ENCODE measurements at places on chromosomes 12 and 14.

DNA sequence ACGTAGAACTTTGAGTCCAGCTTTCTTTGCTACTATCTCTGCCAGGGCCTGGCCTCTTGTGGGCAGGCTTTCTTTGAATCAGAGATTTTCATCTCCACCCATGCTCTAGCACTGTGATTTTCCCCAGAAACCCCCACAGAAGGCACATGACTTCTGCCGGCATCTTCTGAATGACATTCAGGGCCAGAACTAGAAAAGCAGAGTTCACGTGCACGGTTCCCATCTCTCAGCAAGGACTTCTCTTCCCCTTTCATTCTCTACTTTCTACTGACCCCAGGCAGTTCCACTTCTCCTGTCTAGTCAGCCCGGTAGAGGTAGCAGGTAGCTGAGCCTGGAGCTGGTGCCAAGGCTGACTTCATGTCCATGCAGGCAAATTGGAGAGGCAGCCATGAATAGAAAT is 26.9 kb downstream of the BATF start:
- DNase-seq: no peak

- no peak for DNase-seq
Measured at GRCh38 chr12:48750769-48751356, 34.4 kb upstream of the CCNT1 start.

- DNase-seq: peak; percentile 68
Measured at GRCh38 chr14:69767369-69767999, 542 bp downstream of the SRSF5 start.

DNA sequence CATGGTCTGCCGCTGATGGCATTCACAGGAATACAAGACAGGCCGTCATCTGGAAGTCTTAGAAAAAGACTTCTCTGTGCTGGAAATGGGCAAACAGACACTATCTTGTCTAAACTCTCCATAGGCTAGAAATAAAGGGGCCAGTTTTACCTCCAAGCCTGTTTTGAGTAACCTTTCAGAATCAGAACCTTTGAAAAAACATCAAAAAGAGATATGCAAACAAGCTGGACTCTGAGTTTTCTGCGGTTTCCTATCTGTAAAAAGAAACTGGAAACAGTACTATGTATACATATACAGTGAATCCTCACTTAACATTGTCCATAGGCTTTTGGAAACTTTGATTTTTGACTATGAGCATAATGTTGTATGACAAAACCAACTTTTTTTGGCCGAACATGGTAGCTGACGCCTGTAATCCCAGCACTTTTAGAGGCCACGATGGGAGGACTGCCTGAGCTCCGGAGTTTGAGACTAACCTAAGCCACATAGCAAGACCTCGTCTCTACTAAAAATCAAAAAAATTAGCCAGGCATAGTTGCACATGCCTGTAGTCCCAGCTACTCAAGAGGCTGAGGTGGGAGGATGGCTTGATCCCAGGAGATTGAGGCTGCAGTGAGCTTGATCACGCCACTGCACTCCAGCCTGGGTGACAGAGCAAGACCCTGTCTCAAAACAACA is 92.9 kb upstream of the MAX start:
- no peak for DNase-seq

- DNase-seq: no peak
Measured at GRCh38 chr12:101491329-101491728, 16.2 kb downstream of the SPIC start.

GRCh38 chr12:98373025-98373554 is 142.3 kb upstream of the TMPO start:
- peak; percentile 24 for DNase-seq

GRCh38 chr12:81530352-81530751 is 228.8 kb downstream of the PPFIA2 start:
- no peak for DNase-seq

GRCh38 chr12:131011165-131012079 is 57.7 kb downstream of the ADGRD1 start:
- DNase-seq: no peak

DNA sequence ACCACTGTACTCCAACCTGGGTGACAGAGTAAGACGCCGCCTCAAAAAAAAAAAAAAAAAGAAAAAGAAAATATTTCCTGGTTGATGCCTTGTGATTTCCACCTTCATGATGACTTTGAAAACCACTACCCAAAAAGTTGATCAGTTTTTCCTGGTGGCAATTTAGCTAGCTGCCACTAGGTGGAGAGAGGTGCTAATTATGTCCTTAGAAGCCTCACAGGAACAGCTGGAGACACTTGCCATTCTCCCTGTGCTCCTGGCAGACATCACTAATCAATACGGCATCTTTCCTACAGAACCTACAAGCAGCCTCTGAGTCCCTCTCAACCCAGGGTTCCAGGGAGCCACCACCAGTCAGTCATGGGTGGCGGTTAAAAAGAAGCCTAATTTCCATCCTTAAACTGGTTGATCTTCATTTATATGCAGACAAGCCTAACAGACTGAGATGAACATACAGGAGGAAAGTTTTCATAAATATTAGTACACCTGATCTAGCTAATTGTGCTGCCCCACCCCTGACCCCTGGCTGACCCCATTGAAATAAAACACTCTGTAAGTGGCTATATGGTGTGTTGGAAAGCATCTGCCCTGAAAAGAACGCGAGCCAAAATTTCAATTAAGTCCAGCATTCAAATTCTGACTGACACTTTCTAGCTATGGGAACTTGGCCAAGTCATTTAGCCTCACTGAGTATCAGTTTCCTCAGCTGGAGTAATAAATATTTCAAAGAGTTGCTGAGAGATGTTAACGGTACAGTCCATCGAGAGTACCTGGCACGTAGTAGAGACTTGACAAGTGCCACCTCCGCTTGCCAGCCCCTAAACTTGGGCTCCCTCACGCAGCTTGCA is 6.2 kb upstream of the OAS1 start:
- peak; percentile 17 for DNase-seq

GRCh38 chr12:22525426-22525825 is 18.9 kb downstream of the C2CD5 start:
- DNase-seq: no peak

- DNase-seq: no peak
Measured at GRCh38 chr12:16955083-16955657, 349.2 kb upstream of the LMO3 start.

- no peak for DNase-seq
Measured at GRCh38 chr12:15592934-15593333, 196.3 kb downstream of the EPS8 start.

DNA sequence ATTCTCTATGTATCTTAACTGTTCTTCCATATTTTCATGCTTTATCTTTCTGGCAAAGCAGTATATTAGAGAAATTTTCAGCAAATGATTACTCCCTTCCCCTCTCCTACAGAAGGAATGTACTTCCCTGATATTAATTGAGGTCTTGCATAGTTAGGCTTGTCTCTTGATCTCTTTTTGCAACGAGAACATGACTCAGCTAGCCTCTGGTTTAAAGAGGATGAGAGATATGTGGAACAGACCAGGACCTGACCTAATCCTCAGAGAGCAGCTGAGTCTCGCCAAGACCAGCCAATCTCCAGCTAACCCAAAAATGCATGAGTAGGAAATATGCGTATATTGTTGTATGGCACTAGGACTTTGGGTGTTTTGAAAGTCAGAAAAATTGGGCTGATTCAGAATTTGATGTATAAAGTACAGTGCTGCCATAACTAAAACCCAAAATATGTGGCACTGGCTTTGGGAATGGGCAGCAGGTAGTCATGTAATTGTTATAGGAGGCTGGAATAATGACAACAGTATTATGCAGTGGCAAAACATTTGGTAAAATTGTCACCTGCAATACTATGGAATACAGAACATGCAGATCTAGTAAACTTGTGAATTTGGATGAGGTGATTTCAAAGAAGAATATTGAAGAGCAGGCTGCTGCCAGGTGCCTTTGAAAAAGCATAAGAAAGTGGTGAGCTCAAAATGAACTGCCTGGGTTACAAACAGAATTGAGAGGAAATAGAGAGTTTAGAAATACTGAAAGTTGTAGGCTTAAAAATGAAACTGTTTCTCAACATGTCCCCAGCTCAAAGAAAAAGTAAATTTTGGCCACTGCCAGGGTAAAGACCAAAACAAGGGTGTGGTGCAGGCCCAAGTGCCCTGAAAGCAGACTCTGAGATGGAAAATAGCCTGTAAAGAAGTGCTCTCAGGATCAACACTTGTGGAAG is 9.3 kb upstream of the USP15 start:
- DNase-seq: no peak

DNA sequence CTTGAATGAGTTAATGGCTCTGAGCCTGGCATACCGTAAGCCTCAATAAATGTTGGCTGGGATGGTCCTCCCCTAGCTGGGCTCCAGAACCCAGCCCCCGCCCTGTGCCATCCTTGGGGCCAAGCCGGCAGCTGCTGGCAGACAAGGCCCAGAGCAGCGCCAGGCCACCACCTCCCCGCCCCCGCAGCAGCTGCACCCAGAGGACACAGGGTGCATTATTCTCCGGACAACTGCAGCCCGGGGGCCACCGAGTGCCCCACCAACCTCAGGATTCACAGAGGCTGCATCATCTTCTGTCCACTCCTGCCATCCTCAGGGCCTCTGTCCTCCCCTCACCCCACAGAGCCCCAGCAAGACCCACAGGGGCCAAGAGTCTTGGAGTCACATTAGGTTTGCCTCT is 92.7 kb downstream of the NCOR2 start:
- no peak for DNase-seq

DNA sequence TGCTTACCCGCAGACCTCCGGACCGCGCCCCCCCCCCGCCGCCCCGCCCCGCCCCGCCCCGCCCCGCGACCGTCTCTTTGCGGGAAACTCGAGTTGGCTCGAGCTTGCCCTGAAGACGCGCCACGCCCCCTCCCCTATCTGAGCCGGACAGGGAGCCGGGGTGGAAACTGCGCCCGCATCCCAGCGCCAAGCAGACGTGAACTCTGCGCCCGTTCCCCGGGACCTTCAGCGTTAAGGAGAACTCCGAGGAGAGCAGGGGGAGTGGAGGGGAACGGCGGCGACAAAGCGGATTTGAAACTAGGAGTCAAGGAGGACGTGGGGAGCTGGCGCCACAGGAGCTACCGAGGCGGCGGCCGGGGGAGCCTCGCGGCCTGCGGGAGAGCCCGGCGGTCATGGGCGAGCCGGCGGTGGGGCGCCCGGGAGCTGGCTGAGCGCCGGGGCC is at the start of gene KCNK13:
Gene KCNK13 (plus strand): TSS at position 310 of the 442 bp plus-strand sequence. CDS start 212 bp downstream, outside the sequence.
- DNase-seq: no peak

DNA sequence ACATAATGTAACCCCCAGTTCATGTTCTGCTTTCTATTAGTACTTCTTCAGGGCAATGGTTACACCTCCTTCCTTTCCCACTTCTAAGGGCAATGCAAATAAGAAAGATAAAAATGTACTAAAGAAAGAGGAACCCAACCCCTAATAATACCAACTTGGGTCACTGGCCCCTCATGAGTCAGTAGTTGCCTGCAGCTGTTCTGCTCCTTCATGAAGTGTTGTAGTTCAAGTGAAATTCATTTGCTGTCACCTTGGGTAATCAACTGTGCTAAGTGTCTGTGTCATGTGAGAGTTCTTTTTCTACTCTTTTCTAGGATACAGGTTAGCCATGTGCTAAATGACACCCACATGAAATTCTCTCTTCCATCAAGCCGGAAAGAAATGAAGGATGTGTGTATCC is 91.8 kb downstream of the PLXNC1 start:
- DNase-seq: no peak

- no peak for DNase-seq
Measured at GRCh38 chr14:21001218-21001617, 2.1 kb downstream of the SLC39A2 start.

- DNase-seq: no peak
Measured at GRCh38 chr12:91422811-91423692, 240.4 kb upstream of the DCN start.

- peak; percentile 30 for DNase-seq
Measured at GRCh38 chr14:59020382-59020781, 168.1 kb upstream of the DAAM1 start.

- DNase-seq: no peak
Measured at GRCh38 chr12:67833602-67834001, 155.6 kb upstream of the IFNG-AS1 start.

- DNase-seq: no peak
Measured at GRCh38 chr12:27012982-27013255, 1.3 kb downstream of the TM7SF3 start.

GRCh38 chr14:92675976-92676375 is 72.5 kb downstream of the LGMN start:
- DNase-seq: no peak

DNA sequence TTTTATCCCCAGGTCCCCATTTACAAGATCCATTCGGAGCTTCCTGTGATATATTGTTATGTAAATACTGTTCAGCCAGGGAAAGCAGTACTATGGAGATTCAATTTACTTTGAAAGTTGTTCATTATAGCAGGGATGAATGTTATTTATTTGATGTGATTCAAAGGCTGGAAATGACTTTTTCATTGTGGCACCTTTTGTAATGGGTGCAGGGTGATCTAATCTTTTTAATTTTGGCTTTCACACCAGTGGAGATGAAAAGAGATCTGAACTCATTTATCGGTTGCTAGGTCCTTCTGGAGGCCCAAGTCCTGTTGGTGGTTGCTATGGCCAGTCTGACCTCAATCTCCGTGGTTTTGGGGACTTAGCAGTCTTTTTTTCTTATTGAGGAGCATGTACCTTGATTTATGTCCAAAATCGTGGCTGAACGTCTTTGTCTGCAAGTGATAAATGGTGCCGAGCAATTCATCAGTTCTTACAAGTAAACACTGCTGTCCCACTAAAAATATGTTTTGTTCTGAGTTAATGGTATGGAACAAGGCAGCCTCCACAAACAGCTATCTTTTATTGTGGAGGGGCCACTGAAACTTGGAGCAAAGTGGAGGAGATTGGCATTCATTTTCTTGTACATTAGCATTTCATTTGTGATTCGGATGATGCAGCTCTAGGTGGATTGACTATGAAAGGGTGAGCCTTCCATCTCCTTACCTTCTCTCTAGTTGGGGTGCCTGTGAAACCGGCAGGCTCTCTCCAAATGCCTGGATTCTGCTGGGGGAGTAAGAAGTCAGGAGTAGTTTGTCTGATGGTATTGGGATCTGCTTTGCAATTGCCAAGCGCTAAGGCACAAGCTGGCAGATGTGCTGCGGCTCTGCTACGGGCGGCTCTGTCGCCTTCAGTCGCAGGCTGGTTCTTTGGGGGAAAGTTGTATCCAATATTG is 2.0 kb downstream of the RMST start:
- no peak for DNase-seq

DNA sequence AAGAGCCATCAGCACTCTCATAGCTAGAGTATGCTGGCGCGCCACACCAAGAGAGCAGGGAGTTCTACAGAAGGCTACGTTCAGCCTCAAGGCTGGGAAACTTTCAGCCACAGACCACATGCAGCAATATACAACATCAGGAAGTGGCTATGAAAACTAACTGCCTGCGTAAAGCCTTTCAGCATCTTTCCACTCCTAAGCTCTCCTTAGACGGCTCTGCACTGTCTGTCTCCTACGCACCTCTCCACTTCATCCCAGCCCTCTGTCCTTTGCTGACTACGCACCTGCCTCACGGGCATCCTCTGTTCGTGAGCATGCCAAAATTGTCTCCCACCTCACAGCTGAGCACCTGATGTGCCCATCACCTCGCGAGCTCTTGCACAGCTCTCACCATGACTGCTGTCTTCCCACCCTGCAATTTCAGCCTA is 9.7 kb downstream of the MPHOSPH9 start:
- DNase-seq: no peak

GRCh38 chr12:4445156-4446101 is at the start of gene FGF6:
Gene FGF6, minus strand, starts transcription at chr12:4445815. Its CDS starts 245 bp downstream, at chr12:4445570.
- no peak for DNase-seq

All from NCI-H524 treated with DMSO at 0.1 percent for 48 hours (cell line).